ENCODE measurements at places on chromosomes 16 and 17.

- 0 out of 2 replicates have a peak, but pooled peaks cover 12% of the 10 kb centered on the region for H3K27me3 ChIP-seq
- no peaks in the 10 kb centered on the region for H3K4me1 ChIP-seq
- H3K27ac ChIP-seq, result no peak overlapping the region
These were observed 14.8 kb upstream of the MARVELD3 start for GRCh38 chr16:71610936-71611871.

- H3K4me1 ChIP-seq, result no peaks in the 10 kb centered on the region
- no peak overlapping the region for H3K4me3 ChIP-seq
- no peaks in the 10 kb centered on the region for H3K27me3 ChIP-seq
- H3K36me3 ChIP-seq, result no peaks in the 10 kb centered on the region
These were observed 24.2 kb downstream of the SGSH start for GRCh38 chr17:80195671-80196529.

- no peak overlapping the region for H3K27ac ChIP-seq
- DNase-seq, result no peak
- no peaks in the 10 kb centered on the region for H3K27me3 ChIP-seq
- H3K4me3 ChIP-seq, result no peak overlapping the region
- H3K36me3 ChIP-seq, result no peaks in the 10 kb centered on the region
These were observed 8.4 kb upstream of the RCVRN start for GRCh38 chr17:9913476-9913875.

GRCh38 chr17:41377546-41377945 lies 4.6 kb downstream of the KRT34 start:
- H3K36me3 ChIP-seq, result no peaks in the 10 kb centered on the region
- DNase-seq, result peak; percentile 16
- peak overlapping the region; percentile 25 for H3K27ac ChIP-seq
- H3K4me1 ChIP-seq, result peaks cover 45% of the 10 kb centered on the region

- H3K4me3 ChIP-seq, result no peak overlapping the region
- peak; percentile 65 for DNase-seq
- 0 out of 2 replicates have a peak, but pooled peaks cover 8% of the 10 kb centered on the region for H3K27me3 ChIP-seq
- H3K36me3 ChIP-seq, result no peaks in the 10 kb centered on the region
These were observed 23.6 kb upstream of the GPRC5C start for GRCh38 chr17:74408262-74408661.

DNA sequence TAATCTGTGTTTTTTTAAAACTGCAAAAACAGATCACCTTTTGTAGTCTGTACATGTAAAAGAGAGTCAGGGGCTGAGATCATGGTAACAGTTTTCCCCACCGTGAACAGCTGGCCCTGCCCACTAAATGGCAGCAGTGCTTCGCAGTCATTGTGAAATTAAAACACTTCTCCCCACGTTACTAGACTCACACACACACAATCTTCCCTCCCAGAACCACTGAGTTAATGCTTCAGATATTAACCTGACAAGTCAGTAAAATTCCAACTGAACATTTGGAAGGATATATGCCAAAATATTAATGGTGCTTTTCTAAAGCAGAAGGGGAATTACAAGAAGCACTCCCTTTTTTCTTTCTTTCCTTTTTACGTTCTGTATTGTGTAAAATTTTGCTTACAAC lies 1.2 kb upstream of the CD300LG start:
- H3K4me3 ChIP-seq, result no peak overlapping the region
- no peak overlapping the region for H3K27ac ChIP-seq
- peaks cover 24% of the 10 kb centered on the region for H3K27me3 ChIP-seq
- H3K4me1 ChIP-seq, result peaks cover 7% of the 10 kb centered on the region

GRCh38 chr17:19265755-19266154 lies 28.6 kb downstream of the EPN2 start:
- no peak overlapping the region for H3K4me3 ChIP-seq
- H3K27me3 ChIP-seq, result no peaks in the 10 kb centered on the region
- no peak overlapping the region for H3K27ac ChIP-seq
- H3K4me1 ChIP-seq, result peaks cover 23% of the 10 kb centered on the region
- no peak for DNase-seq
- H3K36me3 ChIP-seq, result no peaks in the 10 kb centered on the region

DNA sequence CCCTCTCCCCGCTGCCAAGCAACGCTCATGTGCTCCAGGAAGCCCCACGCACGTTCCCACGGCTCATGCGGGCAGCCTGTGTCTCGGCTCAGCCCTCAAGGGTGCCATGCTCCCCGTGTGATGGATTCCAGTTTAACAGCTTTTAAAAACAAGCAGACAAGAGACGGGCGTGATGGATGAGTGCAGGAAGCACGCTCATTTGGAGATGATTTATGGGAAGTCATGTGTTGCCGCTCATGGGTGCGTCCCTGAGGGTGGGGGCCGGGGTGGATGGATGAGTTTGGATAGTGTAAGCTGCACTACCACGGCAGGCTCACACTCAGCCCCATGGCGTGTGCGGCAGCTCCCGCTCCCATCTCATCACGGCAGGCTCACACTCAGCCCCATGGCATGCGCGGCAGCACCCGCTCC lies 132.8 kb downstream of the RBFOX3 start:
- H3K4me3 ChIP-seq, result no peak overlapping the region
- H3K36me3 ChIP-seq, result no peaks in the 10 kb centered on the region
- H3K27me3 ChIP-seq, result peaks cover 22% of the 10 kb centered on the region
- H3K27ac ChIP-seq, result no peak overlapping the region
- H3K4me1 ChIP-seq, result no peaks in the 10 kb centered on the region

GRCh38 chr16:68599586-68599985 lies 45.5 kb upstream of the CDH3 start:
- no peak overlapping the region for H3K27ac ChIP-seq
- no peaks in the 10 kb centered on the region for H3K36me3 ChIP-seq
- H3K4me3 ChIP-seq, result no peak overlapping the region
- no peaks in the 10 kb centered on the region for H3K4me1 ChIP-seq
- peaks cover 4% of the 10 kb centered on the region for H3K27me3 ChIP-seq

- peaks cover 14% of the 10 kb centered on the region for H3K4me1 ChIP-seq
- peaks cover 45% of the 10 kb centered on the region for H3K27me3 ChIP-seq
- H3K36me3 ChIP-seq, result no peaks in the 10 kb centered on the region
- no peak for DNase-seq
- no peak overlapping the region for H3K4me3 ChIP-seq
- no peak overlapping the region for H3K27ac ChIP-seq
These were observed 17.2 kb upstream of the TBX21 start for GRCh38 chr17:47715669-47716325.

DNA sequence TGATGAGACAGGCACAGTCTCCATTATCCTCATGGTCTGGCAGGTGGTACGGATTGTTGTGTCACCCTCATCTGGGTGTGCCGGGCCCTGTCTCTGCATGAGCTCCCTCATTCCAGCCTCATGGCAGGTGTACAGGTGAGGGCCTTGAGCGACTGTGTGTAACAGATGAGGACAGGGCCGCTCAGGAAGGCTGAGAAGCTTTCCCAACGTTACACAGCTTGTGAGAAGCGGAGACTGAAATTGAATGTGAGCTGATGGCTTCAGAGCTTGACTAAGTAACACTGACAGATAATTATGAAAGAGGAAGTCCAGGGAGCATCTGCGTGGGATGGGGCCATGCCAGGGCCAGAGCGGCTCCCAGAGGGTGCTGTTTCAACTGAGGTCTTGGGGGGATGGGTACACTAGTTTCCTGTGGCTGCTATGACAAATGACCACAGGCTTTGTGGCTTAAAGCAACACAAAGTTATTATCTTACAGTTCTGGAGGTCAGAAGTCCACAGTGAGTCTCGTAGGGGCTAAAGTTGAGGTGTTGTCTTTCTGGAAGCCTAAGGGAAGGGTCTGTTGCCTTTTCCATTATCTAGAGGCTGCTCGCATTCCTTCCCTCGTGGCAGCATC lies 36.7 kb downstream of the CMIP start:
- peaks cover 23% of the 10 kb centered on the region for H3K4me1 ChIP-seq
- peak; percentile 62 for DNase-seq
- H3K27ac ChIP-seq, result no peak overlapping the region
- no peak overlapping the region for H3K4me3 ChIP-seq

DNA sequence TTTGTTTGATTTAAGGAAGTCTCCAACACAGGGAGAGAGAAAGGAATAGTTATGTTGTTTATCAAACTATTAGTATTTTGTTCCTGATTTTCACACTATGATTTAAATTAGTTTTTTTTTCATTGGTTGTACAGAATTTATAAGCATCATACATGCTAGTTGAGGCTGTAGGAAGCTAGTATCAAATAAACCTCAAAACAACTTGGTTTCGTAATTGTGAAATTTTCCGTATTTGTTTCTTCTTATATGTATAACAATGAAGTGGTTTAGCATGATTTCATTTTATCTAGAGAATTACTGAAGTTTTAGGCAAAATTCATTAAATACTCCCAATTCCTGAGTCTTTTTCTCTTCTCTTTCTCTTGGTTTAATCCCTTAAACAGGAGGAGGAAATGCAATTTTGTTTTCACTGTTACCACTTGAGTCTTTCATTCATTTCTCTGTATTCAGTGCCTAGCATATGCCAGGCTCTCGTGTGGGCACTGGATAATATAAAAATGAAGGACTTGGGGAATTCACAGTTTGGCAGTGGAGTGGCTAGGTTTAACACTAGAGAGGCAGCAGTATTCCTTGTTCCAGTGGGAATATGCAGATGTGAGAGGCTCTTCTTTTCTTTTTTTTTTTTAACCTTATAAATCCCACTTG lies 1.8 kb downstream of the CYLD start:
- peak overlapping the region; percentile 85 for H3K4me3 ChIP-seq
- peak overlapping the region; percentile 83 for H3K27ac ChIP-seq
- peak; percentile 15 for DNase-seq

DNA sequence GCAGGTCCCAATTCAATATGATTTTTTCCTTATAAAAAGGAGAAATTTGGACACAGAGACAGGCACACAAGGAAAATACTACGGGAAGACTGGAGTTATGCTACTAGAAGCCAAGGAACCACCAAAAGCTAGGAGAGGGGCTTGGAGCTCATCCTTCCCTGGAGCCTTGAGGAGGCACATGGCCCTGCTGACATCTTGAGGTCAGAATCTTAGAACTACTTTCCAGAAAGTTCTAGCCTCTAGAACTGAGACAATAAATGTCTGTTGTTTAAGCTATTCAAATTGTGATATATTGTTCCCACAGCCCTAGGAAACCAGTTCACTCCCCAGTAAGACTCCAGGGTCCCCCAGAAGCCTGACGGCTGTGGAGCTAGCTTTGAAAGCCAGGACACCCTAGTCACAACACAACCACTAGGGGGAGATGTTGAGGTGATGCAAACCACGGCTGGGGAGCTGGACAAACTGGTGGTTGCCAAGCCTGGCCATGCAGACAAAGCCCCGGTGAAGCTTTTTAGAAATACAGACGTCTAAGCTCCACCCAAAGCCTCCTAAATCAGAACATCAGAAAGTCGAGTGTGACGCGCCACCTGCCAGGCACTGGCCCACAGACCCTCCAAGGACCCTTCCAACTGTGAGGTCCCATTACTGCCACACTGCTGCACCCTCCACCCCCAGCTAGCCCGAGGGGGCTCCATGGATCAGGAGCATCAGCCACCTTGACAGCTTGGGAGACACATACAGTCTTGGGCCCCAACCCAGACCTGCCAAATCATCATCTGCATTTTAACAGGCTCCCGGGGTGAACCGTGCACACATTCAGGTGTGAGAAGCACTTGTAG lies 106.4 kb downstream of the SLC39A11 start:
- no peak overlapping the region for H3K4me3 ChIP-seq
- no peaks in the 10 kb centered on the region for H3K27me3 ChIP-seq
- peaks cover 9% of the 10 kb centered on the region for H3K4me1 ChIP-seq

DNA sequence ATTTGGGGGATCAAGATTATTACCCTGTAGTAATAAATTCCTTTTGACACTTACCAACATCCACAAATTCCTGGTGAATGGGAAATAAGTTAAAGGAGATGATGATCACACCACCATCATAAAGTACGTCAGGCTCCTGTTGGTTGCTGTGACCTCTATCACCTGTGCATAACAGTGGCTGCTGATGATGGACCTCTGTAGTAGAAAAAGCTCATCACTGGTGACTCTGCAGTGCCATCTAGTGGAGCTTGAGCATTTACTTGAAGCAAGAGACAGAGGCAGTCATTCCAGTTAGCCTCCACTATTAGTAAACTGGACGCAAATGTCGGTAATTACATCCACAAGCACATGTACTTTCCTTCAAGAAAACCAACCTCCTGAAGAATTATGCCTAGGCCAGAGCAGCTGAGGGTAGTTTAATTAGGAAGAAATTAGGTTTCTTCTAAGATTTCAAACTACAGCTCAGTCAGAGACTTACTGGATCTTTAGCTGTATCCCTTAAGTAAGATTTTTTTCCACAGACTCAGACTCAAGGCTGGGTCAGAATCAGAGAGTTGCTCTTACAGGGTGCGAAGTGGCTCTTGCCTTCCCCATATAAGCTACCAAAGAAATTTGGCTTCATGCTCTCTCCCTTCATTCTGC lies 39.3 kb downstream of the CYB561 start:
- DNase-seq, result peak; percentile 91
- peaks cover 38% of the 10 kb centered on the region for H3K4me1 ChIP-seq
- H3K27me3 ChIP-seq, result no peaks in the 10 kb centered on the region
- H3K27ac ChIP-seq, result peak overlapping the region; percentile 62
- peaks cover 25% of the 10 kb centered on the region for H3K36me3 ChIP-seq
- no peak overlapping the region for H3K4me3 ChIP-seq

DNA sequence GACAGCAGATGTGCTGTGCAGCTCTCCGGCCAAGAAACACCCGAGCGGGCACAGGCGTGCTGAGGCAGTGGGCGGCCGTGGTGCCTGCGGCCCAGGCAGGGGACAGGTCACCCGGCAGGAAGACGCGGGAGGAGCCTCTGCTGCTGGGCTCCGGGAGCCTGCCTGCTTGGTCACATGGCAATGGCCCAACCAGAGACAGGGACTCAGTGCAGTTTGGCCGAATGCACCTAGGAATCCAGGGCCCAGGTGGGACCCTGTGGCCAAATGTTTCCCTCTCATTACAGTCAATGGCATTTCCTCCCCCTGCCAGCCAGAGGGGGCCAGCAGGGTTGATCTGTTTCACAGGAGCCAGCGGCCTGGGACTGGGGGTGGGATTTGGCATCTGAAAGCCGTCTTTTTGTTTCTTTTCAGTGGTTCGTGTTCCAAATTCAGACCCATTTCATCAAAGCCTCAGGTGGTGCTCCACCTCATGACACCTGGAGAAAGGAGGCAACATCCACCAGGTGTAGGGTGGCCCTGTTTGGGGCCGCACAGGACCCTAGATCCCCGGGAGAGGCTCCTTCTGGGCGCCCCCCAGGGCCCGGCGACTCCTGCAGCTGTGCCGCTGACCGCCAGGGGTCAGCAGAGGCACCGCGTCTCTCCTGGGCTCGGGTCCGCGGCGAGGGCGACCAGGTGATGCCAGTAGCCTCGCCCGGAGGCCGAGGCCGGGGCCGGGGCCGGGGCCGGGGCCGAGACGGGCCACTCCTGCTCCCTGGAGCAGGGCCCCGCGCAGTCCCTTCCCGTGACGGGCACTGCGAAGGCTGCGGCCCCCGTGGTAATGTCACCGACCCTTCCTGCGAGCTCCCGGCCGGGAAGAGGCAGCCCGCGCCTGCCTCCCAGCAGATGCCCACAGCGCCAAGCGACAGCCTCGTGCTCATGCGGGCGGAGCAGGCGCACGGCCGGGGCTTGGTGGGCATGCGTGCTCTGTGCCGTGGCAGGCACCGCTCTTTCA lies 118.5 kb downstream of the C16orf78 start:
- H3K36me3 ChIP-seq, result no peaks in the 10 kb centered on the region
- H3K4me1 ChIP-seq, result no peaks in the 10 kb centered on the region
- H3K27me3 ChIP-seq, result no peaks in the 10 kb centered on the region
- no peak overlapping the region for H3K4me3 ChIP-seq
- no peak overlapping the region for H3K27ac ChIP-seq

Data from GM23248 (cell line).